ENCODE measurements at places on chromosomes 16 and 17.

DNA sequence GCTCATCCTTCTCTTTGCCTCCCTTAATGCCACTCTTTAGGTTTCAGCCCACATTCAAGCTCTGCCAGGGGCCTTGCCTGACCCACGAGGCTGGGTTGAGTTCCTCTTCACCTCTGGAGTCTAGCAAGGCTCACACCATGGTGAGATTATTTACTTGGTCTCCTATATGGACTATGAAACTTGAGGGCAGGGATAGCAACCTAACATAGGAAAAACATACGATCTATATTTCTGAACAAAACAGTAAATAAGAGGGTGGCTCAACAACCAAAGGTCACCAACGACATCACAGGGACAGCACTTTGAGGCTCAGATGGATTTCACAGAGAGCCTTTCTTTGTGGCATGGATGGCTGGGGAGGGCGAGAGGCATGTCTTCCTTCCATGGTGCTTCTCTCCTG is 197.0 kb downstream of the MAF start:
- DNase-seq: no peak

DNA sequence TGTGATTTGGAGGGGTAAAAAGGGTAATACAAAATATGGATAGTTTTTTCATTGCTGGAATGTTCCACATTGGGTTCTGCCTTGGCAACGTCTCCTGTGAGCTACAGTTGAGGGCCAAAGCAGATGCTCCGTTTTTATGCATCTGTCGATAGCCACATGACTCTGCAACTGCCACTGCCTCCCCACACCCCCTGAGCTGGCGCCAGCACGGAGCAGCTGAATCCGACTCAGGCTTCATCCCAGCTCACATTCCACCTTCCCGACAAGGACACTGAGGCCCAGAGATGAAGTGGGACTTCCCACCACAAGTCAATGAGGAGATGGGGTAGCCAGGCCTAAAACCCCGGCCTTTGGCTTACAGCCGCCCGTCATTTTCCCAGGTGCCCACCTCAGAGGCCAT is 334.1 kb downstream of the CDH13 start:
- DNase-seq: no peak

DNA sequence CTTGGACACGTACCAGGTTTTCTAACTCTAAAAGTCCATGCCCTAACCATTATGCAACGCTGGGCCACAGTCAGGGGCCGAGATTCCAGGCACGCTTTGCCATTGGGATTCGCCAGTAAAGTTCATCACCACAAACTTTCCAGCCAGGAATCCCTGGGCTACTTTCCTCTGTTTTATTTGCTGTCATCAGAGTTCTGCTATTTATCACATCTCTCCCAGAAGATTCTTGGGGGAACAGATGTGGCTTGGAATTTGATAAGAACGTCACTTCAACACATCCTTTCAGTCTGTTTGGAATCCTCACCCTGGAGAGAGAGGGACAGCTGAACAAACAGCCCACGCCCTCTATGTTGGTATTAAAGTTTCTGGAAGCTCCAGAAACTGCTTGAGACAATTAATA is 109.6 kb upstream of the CACNG3 start:
- no peak for DNase-seq

DNA sequence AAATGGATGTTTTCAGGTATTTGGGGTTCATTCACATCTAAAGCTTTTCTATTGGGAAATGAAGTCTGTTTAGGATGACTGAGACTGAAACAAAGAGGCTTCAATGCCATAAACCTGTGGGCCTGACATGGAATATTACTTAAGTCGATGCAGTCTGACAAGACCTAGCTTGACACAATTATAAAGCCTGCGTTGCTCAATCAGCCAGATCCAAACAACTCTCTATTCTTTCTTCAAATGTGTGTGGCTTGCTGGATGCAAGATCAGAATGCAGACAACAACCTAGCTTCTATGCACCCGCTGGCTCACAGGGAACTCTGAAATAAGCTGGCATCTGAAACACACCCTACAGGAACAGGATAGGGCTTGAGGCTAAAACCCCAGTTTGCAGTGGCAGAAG is 40.0 kb downstream of the RFFL start:
- DNase-seq: no peak

Measured in NCI-H524 treated with DMSO at 0.1 percent for 48 hours (cell line).